ENCODE measurements at places on chromosomes 2 and 18.

DNA sequence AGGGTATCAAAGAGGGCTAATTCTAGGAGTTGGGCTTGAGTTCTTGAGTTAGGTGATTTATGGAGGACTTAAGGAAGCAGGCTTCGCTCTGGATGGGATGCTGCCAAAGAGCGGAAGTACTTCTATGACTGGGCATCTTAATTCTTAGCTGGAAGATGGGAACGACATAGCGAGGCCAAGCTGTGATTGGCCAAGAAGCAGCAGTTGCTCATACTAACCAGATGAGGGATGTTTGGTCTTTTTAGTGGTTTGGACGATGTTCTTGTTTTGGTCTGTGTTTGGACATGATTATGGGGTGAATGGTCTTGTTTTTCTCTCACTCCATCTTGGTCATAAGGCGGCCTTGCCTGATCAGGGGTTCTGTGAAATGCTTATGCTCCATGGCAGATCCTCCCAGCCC is 133.7 kb downstream of the MSH2 start:
- no peak for DNase-seq

- DNase-seq, result no peak
Measured at GRCh38 chr2:29446847-29447246, 331.6 kb downstream of the CLIP4 start.

DNA sequence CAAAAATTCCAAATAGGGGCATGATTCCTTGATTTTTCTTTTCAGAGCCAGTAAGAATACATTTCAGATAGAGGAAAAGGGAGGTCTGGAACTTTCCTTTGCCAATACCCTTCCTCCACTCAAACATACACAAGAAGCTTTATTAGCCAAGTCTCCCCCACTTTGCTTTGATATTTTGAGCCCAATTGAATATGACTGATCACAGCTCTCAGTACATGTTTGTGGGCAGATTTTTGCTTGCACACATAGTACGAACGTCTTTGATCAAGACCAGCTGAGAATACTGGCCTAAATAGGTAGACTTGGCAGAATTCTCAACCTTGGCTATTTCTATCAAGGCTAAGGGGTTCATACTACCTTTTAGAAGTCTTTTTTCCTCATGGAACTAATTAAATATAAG is 148.8 kb upstream of the PGAP1 start:
- DNase-seq, result no peak

DNA sequence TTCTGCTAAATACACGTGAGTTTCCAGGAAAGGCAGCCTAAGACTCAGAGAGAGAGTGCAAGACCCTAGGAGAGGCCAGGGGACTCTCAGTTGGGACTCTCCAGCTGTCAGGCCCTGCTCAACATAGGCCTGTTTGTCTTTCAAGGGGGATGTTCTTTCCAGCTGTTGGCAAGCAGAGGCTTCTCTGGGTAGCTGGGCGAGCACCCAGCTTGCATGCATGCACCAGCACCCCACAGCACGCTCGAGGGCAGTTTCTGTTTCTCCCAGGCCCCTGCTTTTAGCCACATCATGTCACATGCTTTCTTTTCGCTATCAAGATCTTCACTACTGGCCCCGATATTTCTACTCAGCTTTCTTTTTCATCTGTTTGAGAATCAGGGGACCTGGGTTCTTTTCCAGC is 479.3 kb upstream of the HS6ST1 start:
- no peak for DNase-seq

- DNase-seq, result no peak
Measured at GRCh38 chr18:73719611-73720010, 428.0 kb downstream of the FBXO15 start.

Data from fibroblast of the conjunctiva (primary cell).